ENCODE measurements at places on chromosomes 13 and 19.

- no peak for DNase-seq
Measured at GRCh38 chr19:15776991-15777970, 10.2 kb upstream of the OR10H5 start.

GRCh38 chr19:15864824-15865223 is 33.0 kb downstream of the CYP4F2 start:
- DNase-seq: no peak

GRCh38 chr13:35789335-35790165 is 313.1 kb upstream of the MAB21L1 start:
- no peak for DNase-seq

DNA sequence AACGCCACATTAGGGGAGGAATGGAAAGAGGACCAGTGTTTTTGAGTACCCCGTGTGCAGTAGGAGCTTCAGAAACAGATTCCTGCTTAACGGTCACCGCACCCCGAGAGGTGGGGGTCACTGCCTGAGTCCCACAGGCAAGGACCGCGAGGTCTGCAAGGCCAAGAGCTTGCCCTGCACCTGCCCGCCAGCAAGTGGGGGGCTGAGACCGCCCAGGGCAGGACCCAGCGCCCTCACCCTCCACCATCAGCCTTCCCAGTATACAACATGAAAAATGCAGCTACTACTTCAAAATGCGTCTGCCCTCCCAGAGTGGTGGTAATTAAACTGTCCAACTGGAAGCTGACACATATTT is 44.9 kb downstream of the COL4A1 start:
- DNase-seq: no peak

DNA sequence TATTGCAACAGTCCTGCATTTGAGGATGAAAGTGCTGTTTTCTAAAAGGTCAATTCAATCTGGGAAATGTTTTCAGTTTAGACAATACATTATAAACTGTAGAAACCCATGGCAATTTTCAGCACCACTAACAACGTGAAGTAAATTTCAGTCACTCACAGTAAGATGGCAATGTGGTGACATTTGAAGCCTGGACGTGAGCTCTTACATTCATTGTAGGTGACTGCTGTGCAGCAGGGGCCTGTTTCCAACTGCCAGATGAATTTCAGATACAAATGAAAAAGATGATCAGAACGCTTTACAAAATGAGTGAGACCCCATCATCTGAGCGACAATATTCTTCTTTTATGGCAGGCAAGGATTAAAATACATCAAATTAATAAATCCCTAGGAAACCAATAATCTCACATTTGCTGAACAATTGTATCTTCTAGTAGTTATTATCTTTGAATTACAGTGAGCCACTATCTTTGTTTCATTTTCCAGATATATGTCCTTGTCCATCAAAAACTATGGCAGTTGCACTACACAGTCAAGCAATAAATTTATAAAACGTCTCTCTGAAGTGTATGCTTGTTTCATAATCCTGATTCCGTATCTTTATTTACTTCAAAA is 1816.8 kb downstream of the OLFM4 start:
- DNase-seq: no peak

- DNase-seq: no peak
Measured at GRCh38 chr19:45824041-45824471, 8.9 kb upstream of the RSPH6A start.

DNA sequence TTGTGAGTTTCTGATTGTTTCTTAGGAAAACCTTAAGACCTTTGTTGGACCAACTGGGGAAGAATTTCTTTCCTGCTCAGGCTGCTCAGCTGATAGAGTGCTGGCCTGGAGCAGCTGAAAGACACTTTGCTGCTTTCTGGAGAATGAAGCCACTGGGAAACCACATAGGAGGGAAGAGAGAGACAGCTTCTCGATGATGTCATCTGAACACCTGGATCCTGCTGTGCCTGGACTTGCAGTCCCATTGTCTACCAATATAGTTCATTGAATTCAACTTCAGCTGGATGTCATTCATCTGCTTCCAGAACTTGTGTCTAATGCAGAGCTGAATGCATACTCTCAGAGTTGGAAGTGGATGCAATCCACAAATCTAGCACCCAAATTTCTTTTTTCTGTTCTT is 34.3 kb upstream of the TSHZ3 start:
- DNase-seq: no peak

DNA sequence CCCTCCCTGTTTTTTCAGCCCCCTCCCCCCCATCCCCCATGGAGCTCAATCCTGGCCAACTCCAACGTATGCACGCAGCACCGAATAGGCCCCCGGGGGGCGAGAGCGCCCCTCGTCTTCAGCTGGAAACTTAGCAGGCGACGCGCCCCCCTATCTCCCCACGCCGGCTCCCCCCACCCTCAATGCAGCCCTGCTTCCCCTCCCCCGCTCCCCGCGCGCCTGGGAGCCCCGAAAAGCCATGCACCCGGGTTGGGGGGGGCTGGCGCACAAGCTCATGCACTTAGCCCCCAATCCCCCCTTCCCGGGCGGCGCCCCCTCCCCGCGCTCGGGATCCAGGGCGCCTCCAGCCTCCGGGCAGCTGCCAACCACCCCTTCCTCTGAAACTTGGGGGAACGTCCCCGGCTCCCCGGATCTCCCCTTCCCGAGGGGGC is 508 bp downstream of the ZBTB7A start:
- no peak for DNase-seq

DNA sequence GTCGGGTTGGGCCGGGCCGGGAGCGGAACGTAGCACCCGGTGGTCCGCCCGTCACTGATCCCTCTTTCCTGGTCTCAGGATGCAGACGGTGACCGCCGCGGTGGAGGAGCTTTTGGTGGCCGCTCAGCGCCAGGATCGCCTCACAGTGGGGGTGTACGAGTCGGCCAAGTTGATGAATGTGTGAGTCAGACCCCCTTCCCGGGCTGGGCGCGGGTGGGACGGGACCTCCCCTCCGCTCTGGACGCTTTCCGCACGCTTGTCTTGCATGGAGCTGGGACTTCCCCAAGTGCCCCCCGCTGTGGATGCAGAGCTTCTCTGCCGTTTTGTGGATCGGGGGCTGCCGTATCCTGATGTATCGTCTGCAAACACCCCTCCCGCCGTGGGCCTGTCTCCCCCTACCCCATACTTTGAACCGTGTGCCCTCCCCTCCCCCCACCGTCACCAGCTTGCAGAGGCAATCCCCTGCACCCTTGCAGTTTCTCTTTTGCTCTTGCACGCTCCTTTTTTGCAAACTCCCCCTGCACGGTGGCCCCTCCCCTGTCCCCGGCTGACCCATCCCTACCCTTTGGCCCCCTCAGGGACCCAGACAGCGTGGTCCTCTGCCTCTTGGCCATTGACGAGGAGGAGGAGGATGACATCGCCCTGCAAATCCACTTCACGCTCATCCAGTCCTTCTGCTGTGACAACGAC is 669 bp downstream of the GADD45B start:
- DNase-seq: peak; percentile 26

GRCh38 chr13:46748300-46748699 is 48.7 kb downstream of the ESD start:
- no peak for DNase-seq

GRCh38 chr19:41356984-41357739 is 3.4 kb upstream of the TGFB1 start:
- DNase-seq: no peak

GRCh38 chr13:47415048-47415447 is 518.2 kb upstream of the HTR2A start:
- DNase-seq: no peak

DNA sequence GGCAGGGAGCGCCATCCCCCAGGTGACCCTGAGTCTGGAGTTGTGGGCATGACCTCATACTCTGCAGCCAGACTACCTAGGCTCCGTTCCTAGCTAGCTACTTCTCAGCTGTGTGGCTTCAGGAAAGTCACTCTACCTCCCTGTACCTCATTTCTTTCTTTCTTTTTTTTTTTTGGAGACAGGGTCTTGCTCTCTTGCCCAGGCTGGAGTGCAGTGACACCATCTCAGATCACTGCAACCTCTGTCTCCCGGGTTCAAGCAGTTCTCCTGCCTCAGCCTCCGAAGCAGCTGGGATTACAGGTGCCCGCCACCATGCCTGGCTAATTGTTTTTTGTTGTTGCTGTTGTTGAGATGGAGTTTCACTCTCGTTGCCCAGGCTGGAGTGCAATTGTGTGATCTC is 15.0 kb downstream of the PLIN3 start:
- no peak for DNase-seq

All from PC-9 (cell line).